Suprapubic skin (tissue), 4 donors: ENCODE measurements at places on chromosomes 2 and 18. TPM values are rescaled to one million over a fixed set of nuclear protein-coding genes. Genes with fewer than 3 reads are reported as not detected.

GRCh38 chr18:35851286-35851970 is 121.1 kb upstream of the RMP24 start:
- H3K36me3 ChIP-seq: no peaks in the 10 kb centered on the region
- H3K27ac ChIP-seq: no peak overlapping the region
- peaks cover 8% of the 10 kb centered on the region for H3K27me3 ChIP-seq
- DNase-seq: peak; percentile 8

DNA sequence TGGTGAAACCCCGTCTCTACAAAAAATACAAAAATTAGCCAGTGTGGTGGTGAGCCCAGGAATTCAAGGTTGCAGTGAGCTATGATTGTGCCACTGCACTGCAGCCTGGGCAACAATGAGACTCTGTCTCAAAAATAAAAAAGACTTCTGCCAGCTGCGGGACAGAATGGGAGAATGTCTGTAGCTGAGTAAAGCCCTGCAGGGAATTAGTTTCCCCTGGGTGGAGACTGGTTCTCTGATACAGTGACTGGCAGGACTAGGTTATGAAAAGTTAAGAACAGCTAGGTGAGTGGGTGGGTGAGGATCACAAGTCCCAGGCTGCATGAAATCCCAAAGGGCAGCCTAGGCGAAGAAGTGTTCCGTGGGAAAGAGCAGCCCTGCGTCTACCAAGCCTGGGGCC is 13.8 kb upstream of the CATIP start:
- peaks cover 14% of the 10 kb centered on the region for H3K4me1 ChIP-seq
- no peak for DNase-seq
- no peak overlapping the region for H3K27ac ChIP-seq
- no peak overlapping the region for H3K4me3 ChIP-seq
- peaks cover 9% of the 10 kb centered on the region for H3K36me3 ChIP-seq
- H3K27me3 ChIP-seq: no peaks in the 10 kb centered on the region

- DNase-seq: no peak
- H3K4me1 ChIP-seq: peaks cover 23% of the 10 kb centered on the region
- no peak overlapping the region for H3K4me3 ChIP-seq
- H3K27me3 ChIP-seq: no peaks in the 10 kb centered on the region
- H3K27ac ChIP-seq: no peak overlapping the region
- no peaks in the 10 kb centered on the region for H3K36me3 ChIP-seq
Observed at GRCh38 chr2:160343404-160343803, 143.3 kb upstream of the ITGB6 start.

DNA sequence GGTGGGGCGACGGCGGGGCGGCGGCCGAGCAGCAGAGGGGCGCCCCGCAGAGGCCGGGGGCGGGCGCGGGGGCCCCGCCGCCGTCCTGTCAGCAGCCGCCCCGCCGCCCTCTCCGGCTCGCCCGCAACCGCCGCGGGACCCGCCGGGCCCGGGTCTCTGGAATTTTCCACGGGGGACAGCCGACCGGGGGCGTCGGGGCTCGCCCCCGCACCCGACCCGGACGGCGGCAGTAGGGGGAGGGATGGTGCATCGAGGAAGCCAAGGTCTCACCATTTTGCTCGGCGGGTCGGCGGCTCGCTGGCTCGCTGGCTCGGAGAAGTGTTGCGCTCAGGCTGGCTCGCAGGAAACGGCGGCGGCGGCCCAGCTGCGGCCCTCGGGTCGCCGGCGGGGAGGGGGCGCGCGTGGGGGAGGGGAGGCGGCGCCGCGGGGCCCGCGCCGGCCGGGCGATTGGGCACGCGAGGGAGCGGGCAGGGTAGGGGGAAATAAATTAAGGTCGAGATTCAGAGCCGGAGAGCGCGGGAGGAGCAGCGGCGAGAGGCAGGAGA is 405 bp downstream of the PPP3R1 start:
- H3K4me3 ChIP-seq: peak overlapping the region; percentile 82
- H3K36me3 ChIP-seq: no peaks in the 10 kb centered on the region
- DNase-seq: peak; percentile 73
- H3K27ac ChIP-seq: peak overlapping the region; percentile 99

Gene POTEI
- total RNA-seq: not detected

Gene AQP12B
- total RNA-seq: not detected

DNA sequence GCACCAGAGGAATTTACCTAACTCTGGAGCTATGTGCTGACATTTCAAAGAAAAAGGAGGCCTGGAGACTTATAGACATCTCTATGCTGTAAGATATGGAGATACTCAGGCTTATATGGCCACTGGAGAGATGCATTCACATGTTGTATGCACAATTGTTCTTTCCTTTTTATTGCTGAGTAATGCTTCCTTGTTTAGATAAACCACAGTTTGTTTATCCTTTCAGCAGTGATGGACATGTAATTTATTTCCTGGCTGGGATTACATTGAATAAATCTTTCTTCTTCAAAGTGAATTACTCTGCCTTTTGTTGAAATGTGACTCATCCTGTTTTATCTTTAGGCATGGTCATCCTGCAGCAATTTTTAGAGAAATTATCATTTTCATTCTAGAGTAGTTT is 716.7 kb upstream of the GCFC2 start:
- H3K36me3 ChIP-seq: no peaks in the 10 kb centered on the region
- no peak for DNase-seq
- H3K27ac ChIP-seq: no peak overlapping the region
- H3K4me3 ChIP-seq: no peak overlapping the region
- no peaks in the 10 kb centered on the region for H3K4me1 ChIP-seq
